ENCODE measurements at places on chromosomes 16 and 17.

GRCh38 chr16:70444249-70445063, 5.6 kb upstream of the ST3GAL2 start:
- DNase-seq, result no peak

GRCh38 chr16:57749101-57749692, 13.6 kb downstream of the KATNB1 start:
- DNase-seq, result no peak

DNA sequence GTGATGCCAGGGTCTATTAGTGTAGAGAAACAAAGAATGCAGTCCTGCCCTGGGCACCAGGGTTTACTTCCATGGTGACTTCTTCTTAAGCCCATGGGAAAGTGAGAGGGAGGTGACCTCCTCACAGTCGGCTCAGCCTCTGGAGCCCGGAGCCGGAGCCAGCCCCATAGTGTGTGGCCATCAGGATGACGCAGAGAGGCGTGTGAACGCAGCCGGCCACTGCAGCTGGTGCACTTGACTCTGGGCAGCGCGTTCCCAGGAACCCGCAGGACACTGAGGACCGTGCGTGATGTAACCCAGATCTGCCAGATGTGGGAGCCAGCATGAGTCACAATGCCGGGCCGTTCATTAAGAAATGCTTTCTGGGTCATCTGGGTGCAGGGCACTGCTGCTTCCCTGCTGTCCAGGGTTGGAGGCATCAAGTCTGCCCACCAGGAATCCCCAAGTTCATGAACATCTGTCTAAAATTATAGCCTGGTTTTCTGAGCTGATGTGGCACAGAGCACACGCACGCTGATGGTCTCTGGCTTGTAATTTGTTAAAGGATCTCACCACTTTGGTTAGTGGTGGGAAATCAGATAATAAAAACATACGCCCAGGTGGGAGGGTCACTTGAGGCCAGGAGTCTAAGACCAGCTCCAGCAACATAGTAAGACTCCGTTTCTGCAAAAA, 114.1 kb downstream of the PITPNC1 start:
- no peak for DNase-seq

DNA sequence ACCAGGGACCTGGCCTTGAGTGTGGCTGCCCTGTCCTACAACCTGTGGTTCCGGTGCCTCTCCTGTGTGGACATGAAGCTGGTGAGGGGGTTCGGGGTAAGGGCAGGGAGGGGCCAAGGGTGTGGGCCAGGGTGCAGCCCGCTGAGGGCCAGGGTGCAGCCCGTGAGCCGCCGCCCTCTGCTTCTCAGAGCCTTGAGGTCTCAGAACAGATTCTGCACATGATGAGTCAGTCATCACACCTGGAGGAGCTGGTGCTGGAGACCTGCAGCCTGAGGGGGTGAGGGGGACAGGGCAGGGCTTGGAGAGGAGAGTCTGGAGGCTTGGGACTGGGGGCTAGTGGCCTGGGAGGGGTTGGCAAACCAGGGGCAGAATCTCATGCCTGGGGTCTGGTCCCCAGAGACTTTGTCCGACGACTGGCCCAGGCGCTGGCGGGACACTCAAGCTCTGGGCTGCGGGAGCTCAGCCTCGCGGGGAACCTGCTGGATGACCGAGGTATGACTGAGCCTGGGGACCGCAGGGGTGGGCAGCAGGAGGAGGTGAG, 2.2 kb downstream of the CARMIL2 start:
- DNase-seq, result no peak

- no peak for DNase-seq
Observed at GRCh38 chr17:19573075-19573474, 39.4 kb downstream of the SLC47A1 start.

GRCh38 chr16:11175787-11176341, 80.1 kb downstream of the SOCS1 start:
- DNase-seq, result no peak

GRCh38 chr16:4945560-4946502, 8.9 kb upstream of the PPL start:
- DNase-seq, result no peak

DNA sequence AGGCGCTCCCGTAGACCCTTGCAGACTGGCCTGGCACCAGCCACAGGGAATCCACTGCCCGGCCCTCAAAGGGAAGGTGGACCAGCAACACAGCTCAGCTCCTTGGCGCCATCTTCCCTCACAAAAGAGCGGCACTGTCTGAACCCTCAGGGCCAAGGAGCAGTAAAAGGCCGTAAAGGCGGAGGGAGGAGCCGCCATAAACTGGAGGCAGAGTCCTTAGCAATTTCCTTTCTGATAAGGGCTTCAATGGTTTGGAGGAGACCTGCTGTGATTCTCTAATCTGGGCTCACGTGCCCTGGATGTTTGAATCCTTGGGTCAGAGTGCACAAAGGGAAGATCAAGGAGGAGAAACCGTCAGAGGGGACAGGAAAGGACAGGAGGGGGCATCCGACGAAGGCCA, 15.5 kb upstream of the AXIN2 start:
- DNase-seq, result no peak

GRCh38 chr17:43826206-43826605, 6.7 kb downstream of the MPP3 start:
- no peak for DNase-seq

DNA sequence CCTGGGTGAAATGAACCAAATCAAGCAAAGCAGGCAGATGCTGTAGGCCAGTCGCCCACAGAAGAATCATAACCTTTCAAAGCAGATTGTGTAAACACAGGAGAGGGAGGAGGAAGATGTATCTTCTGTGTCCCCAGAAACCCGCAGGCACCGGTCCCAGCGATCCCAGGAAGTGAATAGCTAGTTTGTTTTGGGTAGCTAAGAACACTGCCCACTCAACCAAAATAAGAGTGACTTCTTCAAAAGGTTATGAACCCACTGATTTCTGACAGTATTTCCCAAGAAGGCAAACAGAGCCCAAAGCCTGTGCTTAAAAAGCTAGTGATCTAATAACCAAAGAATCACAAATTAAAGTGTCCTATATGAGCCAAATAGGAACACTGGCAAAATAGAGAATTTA, 67.8 kb downstream of the GRIN2A start:
- no peak for DNase-seq

DNA sequence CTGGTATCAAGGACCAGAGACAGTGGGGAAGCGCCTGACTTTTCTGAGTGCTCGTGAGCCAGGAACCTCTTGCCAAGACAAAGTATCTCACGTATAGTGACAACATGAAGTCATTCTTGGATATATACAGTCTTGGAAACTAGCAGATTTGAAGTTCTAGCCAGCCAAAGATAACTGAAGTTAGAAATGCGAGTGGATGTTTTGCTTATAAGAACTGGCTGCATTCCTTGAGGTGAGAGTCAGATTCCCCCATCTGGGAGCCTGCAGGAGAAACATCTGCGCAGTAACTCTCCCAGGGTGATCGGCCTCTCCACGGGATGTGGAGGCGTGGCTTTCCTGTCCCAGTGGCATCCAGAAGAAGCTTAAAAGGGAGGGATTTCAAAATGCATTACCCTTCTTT, 89.8 kb downstream of the SHISA6 start:
- no peak for DNase-seq

DNA sequence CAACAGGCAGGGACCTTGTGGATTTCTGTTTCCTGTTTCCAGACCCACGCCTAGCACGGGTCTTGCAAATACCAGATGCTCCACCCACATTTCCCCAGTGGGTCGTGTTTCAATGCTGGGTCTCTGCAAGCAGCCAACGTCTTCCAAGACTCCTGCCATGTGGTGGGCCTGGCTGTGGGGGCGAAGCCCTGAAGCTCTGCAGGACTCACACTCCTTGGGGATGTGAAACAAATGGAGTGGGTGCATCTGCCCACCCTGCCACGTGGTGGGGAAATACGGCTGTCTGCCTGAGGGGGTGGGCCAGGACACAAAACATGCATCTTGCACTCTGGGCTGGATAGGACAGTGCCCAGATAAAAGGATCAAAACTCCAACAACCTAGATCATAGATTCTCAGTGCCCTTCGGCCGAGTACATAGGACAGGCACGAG, 32.6 kb downstream of the FA2H start:
- no peak for DNase-seq

DNA sequence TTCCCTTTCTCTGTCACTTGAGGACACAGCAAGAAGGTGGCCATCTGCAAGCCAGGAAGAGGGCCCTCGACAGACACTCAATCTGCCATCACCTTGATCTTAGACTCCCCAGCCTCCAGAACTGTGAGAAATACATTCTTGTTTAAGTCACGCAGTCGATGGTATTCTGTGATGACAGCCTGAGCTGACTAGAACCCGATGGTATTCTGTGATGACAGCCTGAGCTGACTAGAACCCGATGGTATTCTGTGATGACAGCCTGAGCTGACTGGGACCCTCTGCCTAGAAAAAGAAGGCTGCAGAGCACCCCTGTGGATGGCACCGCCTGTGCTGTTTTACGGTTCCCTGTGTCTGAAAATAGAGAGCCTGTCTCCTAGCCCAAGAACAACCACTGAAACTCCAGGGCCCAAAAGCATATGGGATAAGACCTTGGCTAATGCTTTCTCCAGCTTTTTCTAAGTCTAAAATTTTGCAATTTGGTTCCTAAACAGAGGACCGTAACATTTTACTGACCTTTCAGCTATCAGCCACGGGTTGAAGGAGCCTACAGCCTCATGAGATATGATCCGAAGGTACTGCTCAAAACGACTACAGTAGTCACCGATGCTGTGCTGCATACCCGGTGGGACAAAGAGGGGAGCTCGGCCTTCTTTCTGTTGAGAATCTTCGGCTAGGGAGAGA, 33.1 kb upstream of the PITPNM3 start:
- no peak for DNase-seq

DNA sequence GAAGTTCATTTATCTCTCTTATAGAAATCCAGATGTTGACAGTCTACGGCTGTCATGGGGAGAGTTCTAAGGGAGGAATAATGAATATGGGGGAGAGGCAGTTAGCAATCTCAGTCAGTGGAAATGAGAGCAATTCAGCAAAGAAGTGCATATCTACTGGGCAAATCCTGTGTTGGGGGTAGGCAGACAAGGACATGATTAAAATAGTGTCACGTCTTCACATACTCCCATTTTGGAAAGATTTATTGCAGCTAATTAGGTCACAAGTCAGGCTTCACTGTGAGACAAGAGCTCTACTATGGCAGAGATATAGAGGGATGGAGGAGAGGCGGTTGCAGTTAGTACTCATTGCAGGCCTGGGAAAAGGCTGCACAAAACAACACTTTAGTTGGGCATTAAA, 29.8 kb downstream of the LRRC36 start:
- DNase-seq, result no peak

GRCh38 chr17:11807606-11808005, 189.7 kb downstream of the ZNF18 start:
- DNase-seq, result no peak

DNA sequence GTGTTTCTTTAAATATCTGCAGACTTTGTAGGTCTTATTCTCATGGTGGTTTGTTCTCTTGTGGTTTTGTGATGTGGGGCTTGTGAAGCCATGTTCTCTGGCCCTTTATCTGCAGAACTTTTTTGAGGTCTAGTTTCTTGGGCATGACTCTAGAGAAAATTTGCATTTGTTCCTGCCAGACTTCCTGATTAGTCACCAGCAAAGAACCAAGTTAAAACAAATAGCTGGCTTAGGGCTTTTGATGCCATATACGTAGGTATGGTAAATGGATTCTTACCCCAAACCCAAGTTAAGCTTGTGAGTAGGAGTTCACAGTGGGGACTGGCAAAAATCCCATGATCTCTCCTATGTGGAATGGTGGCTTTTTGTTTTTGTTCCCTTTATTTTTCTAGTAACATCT, 68.7 kb upstream of the IRX3 start:
- DNase-seq, result no peak

- DNase-seq, result no peak
Observed at GRCh38 chr17:17303847-17304490, 796 bp downstream of the NT5M start.

DNA sequence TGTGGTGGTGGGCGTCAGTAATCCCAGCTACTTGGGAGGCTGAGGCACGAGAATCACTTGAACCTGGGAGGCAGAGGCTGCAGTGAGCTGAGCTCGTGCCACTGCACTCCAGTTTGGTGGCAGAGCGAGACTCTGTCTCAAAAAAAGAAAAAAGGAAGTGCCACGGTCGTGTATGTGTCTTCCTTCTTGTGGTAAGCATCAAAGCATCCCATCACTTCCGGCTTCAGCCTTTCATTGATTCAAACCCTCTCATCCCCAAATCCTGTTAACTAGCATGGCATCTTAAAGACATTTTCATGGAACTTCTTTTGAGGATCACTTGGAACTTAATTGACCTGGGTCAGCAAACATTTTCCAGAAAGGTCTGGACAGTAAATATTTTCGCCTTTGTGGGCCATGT, 126.2 kb downstream of the CPPED1 start:
- peak; percentile 3 for DNase-seq

- peak; percentile 34 for DNase-seq
Observed at GRCh38 chr17:4934173-4934979, 2.3 kb downstream of the GP1BA start.

DNA sequence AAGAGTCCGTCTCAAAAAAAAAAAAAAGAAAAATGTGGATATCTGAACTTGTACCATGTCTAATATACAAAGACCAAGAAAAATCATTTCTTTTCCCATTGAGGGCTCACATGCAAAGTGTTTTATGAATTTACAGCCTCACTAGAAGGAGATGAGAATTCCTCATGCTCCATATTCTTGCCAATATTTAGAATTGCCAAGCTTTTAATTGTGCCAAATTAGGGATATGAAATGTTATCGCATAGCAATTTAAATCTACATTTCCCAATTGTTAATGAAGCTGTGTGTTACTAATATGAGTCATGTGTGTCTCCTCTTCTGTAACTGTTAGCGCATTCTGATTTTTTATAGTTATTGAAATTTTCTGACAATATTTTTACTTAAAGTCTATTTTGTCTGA, 63.0 kb upstream of the CRYM start:
- DNase-seq, result no peak

- no peak for DNase-seq
Observed at GRCh38 chr17:58918884-58919283, 163.2 kb downstream of the PPM1E start.

- no peak for DNase-seq
Observed at GRCh38 chr16:9099131-9099625, 7.7 kb downstream of the HAPSTR1 start.

GRCh38 chr17:75271233-75271954, 363 bp upstream of the MIF4GD start:
- peak; percentile 89 for DNase-seq

DNA sequence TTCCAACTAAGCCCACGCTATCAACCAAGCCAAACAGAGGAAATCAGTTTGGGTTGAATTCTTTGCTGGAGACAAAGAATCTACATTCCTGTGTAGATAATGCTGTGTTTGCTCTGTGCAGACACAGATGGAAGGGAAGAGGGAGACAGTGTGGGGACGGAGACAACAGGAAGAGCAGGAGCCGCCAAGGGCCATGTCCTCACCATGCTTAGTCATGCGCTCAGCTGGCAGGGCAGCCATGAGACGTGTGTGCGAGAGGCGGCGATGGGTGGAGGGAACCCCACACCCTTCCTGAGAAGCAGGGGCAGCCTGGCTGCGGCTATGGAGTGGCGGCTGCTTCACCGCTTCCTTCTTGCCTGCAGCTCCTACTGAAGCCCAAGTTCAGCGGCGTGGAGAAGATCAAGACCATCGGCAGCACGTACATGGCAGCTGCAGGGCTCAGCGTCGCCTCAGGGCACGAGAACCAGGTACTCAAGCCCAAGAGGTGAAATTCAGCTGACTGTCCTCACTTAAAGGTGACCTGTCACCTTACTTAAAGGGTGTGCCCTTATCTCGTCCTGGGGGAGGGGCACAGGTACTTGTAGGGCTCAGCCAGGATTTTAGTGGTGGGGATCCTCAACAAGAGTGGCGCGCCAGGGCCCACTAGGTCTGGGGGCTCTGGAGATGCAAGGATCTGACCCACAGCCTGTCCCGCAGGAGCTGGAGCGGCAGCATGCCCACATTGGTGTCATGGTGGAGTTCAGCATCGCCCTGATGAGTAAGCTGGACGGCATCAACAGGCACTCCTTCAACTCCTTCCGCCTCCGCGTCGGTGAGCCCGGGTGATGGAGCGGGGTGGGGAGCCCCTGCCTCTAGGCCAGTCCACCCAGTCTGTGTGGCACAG, 47.5 kb downstream of the ADCY7 start:
- peak; percentile 28 for DNase-seq
